Astrocyte (in vitro differentiated cells and primary cell): ENCODE measurements at places on chromosomes 5 and 9.

DNA sequence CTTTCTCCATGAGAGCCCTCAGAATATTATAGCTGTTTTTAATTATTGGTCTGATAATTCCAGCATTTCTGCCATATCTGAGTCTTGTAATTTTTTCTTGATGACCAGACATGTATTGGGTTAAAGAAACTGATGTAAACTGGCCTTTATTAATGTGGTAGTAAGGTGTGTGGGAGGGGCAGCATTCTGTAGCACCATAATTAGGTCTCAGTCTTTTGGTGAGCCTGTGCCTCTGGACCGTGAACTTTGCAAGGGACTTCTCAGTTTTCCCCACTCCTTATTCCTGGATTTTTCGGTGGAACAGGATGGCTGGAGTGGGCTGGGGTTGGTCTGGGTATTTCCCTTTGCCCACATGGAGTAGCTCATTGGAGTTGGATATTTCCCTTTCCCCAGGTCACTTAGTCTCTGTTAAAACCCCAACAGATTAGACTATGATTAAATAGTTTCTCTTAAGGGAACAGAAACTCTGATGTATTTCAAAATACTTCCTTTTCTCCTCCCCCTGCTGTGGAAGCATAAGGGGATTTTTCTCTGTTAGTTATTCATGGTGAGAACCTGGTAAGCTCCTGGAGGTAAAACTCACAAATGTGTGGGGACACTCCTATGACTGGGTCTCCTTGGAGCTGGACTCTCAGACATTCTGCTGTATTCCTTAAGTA, 52.4 kb downstream of the FSD1L start:
- no peak for DNase-seq

DNA sequence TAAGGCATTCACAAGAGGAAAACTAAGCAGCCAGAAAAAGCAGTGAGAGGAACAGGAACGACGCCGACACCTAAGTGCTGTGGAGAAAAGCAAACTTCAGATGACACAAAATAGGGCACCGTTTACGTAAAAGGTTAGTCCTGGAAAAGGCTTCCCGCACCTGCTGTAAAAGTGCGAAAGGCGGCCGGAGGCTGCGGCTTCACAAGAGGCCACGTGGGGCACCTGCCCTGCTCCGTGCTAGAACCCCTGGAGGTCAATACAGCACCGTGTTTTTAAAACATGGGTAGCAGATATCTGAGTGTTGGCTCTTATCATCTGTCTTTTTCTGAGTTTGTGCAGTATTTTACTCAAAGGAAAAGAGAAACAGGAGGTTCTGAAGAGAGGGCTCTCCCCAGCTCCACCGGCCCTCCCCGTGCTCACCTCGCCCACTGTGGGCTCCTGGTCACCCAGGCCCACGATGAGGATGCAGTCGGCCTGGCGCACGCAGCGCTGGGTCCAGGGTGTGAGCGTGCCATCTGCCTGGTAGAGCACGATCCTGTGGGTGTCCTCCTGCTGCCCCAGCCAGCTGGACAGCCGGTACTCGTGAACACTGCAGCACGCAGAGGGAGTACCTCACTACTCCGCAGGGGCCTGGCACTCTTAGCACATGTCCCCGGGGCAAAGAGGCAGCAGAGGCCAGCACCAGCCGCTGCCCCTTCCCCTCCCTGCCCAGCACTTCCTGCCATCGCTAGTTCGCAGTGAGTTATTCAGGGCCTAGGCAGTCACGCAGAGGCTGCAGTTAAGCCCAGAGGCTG, 21.0 kb upstream of the NSMF start:
- DNase-seq: no peak

- peak; percentile 91 for DNase-seq
Measured at GRCh38 chr9:114366334-114367128, 21.3 kb downstream of the AKNA start.

- DNase-seq: no peak
Measured at GRCh38 chr5:33433303-33434240, 7.2 kb upstream of the TARS1 start.

- no peak for DNase-seq
Measured at GRCh38 chr5:96528826-96529474, 95.9 kb upstream of the PCSK1 start.

GRCh38 chr5:126515337-126515736, 79.7 kb downstream of the ALDH7A1 start:
- no peak for DNase-seq

GRCh38 chr5:14777187-14777586, 94.4 kb downstream of the ANKH start:
- DNase-seq: no peak

DNA sequence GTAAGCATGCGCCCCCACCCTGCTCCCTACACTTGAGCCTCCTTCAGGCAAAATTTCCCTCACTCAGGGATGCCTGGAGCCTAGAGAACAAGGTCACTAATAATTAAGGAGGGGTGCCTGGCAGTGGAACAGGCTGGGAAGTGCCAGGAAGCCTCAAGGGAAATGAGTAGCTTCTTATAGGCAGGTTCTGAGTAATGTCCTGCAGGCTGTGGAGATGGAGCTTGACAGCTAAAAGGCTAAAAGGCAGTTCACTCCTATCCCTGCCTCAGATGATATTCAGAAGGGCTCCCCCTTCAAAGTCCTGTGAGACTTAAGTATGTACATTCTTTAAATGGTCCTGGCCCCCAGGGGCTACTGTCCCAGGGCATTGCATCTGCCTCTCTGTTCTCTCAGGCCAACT, 65.5 kb upstream of the SMIM32 start:
- no peak for DNase-seq

DNA sequence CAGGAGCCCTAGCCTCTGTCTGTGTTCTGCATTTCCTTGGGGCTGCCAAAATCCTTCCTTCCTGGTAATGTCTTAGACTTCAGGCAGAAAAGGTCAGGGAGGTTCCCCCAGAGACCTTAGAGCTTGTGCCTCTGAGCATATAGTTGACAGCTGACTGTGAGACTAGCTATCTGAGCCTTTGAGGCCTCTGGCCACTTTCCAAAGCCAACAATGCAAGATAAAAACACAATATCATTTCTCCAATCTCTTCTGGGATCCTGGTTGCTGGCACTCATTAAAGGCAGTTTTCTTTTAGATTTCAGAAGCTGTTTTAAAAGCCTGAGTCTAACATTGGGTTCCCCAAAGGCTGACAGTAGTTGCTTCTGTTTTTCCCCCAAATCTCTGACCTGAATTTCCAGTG, 13.2 kb upstream of the GLRA1 start:
- no peak for DNase-seq

GRCh38 chr9:109504689-109505088, 6.6 kb upstream of the PTPN3 start:
- no peak for DNase-seq

GRCh38 chr5:135330798-135331096, 68.3 kb downstream of the MACROH2A1 start:
- DNase-seq: no peak

GRCh38 chr9:79501546-79501945, 70.2 kb upstream of the TLE4 start:
- no peak for DNase-seq

GRCh38 chr5:80935811-80936385, 24.3 kb upstream of the RASGRF2 start:
- no peak for DNase-seq

- no peak for DNase-seq
Measured at GRCh38 chr5:36108758-36109460, 42.2 kb upstream of the UGT3A2 start.

- no peak for DNase-seq
Measured at GRCh38 chr5:10515492-10515891, 48.4 kb upstream of the ANKRD33B start.

DNA sequence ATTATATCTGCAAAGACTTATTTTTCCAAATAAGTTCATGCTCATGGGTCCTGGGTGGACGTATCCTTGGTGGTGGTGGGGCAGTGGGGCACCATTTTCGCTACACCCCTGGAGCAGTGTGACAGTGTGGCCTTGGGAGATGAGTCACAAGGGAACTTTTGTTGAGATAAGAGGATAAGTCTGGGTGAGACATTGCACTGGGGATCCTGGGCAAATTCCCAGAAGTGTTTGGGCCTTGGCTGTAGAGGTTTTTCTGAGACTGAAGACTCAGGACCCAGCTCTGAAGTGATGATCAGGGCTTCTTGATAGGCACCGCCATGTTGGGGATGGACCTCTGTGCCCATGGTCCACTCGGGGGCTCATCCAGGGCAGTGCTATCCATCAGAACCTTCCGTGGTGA, 149.4 kb downstream of the MACROH2A1 start:
- DNase-seq: no peak

DNA sequence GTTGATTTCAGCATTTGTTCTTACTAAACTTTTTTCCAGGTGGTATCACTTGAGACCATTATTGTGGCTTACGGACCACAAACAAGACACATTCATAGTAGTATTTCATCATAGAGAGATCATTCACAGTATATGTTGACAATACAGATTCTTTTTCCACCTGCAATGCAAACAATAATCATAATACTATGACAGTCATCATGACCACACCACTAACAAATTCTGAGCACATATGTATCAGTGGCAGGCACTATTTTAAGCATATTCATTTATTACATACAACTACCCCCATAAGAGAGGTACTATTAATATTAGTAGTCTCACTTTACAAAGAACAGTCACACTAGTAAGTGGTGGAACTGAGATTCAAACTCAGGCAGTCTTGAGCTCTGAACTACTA, 31.0 kb upstream of the C9orf40 start:
- no peak for DNase-seq

DNA sequence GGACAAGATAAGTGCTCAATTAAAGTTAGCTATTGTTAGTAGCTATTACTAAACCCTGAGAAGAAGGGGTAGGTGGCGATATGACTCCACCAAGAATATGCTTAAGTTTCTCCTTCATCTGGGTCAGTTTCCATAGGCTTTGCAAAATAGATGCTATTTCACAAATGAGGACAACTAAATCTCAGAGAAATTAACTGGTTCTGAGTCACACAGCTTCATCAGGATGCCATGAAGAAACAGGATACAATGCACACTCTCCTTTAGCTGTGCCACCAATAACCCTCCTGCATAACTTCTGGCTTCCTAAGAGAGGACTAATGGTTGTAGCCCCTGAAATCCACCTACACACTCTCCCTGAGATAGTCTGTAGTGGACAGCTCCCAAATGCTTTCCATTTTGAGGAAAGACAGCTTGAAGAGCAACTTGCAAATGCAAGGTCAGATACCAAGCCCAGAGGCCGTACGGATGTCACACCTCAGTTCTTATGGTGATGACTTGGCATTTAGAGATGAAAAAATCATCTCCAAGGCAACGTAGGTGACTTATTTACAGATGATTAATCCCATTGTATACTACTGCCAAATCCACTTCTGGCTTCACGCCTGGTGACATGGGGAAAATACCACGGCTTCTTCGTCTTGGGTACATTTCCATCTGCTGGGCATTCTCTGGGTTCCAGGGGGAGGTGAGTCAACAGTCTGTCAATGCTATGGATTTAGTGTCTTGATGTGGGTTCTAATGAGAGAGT, 251.4 kb upstream of the IL12B start:
- peak; percentile 94 for DNase-seq

GRCh38 chr9:70392189-70392588, 22.3 kb downstream of the KLF9 start:
- DNase-seq: no peak

- DNase-seq: peak; percentile 57
Measured at GRCh38 chr5:164051745-164052144, 546.3 kb downstream of the MAT2B start.

DNA sequence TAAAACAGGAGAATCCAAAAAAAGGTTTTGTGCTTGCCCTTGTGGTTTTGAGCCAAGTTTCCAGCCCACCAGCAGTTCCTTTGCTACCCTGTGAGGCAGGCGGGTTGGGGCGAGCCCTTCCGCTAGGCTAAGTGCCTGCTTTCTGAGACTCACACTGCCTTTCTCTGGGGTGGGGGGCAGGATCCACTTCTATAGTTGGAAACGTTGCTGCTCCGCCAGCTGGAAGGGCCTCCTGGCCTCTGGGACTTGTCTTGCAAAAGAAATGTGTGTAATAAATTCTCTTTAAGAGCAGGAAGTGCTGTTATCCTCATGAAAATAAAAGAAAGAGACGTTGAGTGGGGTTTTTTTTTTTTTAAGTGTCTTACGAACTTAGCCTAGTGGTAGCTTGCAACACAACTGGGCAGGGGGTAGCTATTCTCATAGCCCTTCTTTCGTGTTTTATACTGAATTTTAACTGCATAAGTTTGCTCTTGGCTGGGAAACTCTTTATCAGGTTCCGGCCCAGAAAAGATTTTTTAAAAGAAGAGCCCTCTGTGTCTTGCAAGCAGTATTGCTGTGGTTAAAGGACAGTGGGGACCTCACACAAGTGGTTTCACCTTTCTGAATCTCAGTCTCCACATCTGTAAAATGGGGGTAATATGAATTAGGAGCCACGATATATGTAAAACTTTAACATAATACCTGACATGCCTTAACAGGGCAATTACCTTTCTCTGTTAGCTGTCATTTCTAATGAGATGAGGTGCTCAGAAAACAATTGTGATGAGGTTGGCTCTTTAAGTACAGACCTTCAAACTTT, 19.8 kb downstream of the JADE2 start:
- no peak for DNase-seq

GRCh38 chr9:69455311-69455710, 130.3 kb downstream of the ENTREP1 start:
- no peak for DNase-seq

GRCh38 chr9:136424750-136425362, 14.4 kb downstream of the PMPCA start:
- DNase-seq: no peak

DNA sequence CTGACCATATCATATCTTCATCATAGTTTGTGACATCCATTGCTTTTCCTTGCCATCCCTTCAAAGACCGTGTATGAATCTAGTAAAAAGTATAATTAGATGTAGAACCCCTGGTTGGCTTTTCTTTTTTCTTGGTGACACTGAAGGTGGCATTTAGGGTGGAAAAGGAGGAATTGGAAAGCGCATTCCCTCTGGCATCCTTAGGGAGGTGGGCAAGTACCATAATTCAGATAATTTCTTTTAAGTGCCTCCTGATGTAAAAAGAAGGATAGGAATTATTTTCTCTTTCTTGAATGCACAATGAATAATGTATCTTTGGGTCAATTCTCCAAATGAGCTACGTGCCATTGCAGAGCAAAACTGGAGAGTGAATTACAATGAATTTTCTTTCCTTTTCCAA, 73.2 kb upstream of the SMARCA2 start:
- no peak for DNase-seq

- DNase-seq: no peak
Measured at GRCh38 chr5:23484096-23484495, 23.3 kb upstream of the PRDM9 start.

- no peak for DNase-seq
Measured at GRCh38 chr9:27280860-27281259, 16.1 kb downstream of the EQTN start.

DNA sequence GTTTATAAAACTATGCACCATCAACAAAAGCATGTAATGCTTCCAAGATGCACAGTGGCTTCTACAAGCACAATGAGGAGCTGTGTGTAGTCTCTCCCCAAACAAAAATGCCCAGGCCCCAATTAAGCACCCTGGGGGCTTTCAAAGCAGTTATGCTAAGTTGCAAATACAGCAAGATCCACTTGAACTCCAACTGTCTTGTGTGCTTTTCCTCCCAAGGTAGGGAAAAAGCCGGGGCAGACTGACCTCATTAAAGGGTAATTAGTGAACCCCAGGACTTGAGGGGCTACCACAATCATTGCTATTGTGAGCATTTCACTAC, 13.1 kb downstream of the ZNF608 start:
- no peak for DNase-seq
